Putamen (tissue), 1 donor: ENCODE measurements at places on chromosomes 4 and X.

- DNase-seq, result no peak
Measured at GRCh38 chr4:155780775-155781174, 22.0 kb downstream of the GUCY1B1 start.

DNA sequence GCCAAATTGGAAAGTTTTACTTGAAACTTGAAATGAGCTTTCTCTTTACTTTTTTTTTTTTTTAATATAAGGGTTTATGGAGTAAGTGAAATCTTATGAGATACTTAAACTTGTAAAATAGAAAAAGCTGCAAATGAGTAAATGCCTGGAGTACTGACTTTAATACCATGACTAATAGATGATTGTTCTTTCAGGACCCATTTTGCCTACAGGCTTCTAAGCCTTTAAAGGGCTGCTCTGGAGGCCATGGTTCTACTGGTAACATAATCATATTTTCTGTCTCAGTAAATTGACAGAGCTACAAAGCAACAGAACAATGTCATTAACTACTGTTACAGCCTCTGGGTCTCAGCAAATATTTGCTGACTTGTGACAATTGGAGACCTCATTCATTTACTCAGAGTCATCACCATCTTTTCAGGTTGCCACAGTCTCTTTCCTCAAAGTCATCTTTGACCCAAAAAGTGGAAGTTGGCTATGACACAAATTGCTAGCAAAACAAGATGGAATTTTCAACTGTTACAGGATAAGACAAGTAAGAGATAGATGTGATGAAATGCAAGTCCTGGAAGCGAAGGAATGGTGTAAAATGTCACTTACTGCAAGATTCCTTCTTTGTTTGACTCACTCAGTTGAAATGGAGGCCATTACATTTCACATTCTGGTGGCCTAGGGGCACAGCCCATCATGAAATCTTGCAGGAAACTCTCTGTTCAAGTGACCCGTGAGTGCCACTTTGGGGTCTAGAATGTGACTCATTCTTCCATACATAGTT is 132.7 kb downstream of the BTC start:
- DNase-seq, result no peak

GRCh38 chrX:16476009-16476408 is 173.9 kb upstream of the S100G start:
- DNase-seq, result no peak

- DNase-seq, result no peak
Measured at GRCh38 chr4:150235808-150236271, 157.6 kb downstream of the DCLK2 start.

DNA sequence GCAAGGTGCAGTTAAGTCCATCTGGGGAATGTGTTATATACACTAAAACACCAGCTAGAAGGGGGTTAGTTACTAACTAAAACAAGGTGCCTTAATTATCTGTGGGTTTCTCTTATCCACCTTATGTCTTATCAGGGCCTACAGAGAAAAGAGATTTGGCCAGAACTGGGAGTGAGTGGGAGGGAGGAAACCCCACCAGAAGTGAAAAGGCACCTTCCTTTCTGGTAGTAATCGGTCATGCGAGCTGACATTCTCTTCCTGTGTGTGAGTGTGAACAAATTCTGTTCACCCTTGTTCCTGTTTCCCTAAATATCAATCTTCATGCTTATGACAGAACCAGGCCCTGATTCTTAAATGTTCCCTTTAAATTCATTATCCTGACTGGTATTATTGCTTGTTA is 43.5 kb downstream of the SRPX2 start:
- DNase-seq, result no peak

DNA sequence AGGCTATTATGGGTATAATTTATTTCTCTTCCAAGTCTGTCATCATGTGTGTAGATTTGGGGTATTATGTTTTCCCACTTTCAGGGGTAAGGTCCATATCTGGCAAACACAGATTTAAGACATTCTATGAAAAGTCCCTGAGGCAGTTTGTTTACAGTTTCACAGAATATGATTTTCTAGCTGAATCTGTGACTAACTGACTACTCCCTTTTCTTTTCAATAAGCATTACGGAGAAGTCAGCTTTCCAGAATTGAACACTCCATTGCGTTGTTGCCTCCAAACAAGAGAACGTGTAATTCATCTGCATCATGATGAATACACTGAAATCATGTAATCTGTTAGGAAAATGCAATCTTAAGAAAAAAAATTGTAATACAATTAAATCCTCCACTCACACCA is 226.7 kb upstream of the SFRP2 start:
- DNase-seq, result no peak

DNA sequence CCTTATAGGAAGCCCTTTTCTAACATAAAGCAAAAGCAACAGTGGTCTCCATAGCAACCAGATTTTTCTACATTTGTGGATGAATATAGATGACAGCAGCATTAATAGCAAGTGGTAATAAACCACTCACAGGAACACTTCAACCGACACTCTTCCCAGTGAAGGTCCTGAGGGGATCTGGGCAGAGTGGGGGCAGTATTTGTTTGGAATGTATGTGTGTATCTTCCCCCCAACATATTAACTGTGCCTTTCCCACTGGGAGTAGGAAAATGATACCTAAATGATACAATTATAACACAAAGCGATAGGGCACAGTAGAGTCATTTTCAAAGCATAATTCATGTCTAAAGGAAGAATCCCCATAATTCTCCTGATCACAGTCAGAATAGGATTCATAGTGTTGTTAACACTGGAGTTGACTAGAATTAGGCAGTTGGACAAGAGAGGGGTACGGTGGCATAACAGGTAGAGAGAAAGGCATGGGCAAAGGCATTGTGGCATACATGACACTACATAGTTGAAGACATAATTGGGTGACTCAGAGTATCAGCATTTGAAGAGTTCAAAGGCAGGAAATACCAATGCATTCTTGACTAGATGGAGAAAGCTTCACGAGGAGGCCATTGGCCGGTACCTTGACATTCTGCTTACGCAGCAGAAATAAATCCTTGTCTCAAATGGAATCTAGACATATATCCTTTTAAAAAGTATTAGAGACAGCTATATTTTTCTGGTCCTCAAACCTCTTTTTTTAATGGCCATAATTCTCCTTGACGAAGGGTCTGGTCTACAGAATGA is 15.2 kb downstream of the CAPN6 start:
- DNase-seq, result no peak

DNA sequence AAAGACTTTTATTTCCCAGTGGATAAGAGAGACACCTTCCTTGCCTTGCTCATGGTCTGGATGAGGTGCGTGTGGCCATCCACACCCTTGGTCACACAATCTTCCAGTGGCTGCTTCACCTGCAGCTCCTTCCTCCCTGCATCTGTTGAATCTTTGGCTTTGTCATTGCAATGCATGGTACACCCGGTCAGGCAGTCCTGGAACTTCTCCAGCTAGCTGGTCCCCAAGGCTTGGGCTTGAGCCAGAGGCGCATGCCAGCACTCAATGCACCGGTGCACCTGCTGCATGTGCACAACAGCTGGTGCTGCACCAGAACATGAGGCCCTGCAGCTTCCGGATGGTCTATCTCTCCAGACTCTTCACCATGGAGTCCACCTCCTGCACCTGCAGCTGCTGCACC is 31.7 kb downstream of the SCML1 start:
- no peak for DNase-seq

- peak; percentile 38 for DNase-seq
Measured at GRCh38 chr4:3304831-3305609, 12.2 kb downstream of the RGS12 start.

DNA sequence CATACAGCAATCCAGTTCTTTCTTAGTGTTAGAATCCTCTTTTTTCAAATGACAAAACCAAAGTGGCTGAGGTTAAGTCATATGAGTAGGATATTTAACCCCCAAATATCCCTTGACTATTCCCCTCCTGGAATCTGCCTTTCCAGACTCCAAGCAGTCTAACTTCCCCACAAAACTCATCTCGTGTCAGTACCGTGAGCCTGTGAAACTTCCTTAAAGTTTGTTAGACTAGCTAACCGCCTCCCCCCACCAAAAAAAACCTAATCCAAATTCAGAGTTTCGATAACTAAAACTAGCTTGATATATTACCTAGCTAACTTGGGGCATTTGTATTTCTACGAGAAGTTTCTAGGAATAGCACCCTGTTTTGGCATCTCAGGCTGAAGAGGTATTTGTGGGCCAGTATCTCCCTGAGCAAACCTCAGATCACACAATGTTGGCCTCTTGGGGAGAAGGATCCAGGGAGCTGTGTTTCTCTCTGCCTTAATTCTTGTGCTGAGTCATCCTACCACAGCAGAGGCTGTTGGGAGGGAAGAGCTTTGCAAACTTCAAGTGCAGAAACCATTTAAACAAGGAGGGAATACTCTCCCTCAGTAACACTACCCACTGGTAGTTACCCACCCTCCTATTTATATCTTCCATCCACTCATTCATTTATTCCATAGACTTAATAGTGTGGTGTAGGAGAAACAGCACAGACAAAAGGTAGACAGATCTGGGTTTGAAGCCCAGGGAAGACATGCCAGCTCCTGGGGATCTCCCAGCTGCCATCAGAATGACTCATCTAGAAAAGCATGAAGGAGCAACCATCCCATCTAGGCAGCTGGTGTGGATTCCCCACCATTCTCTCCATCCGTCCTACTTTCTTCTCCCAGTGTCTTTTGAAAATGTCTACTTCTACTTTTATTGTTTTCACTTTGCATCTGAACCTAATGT is 39.3 kb upstream of the TXK start:
- DNase-seq, result no peak

DNA sequence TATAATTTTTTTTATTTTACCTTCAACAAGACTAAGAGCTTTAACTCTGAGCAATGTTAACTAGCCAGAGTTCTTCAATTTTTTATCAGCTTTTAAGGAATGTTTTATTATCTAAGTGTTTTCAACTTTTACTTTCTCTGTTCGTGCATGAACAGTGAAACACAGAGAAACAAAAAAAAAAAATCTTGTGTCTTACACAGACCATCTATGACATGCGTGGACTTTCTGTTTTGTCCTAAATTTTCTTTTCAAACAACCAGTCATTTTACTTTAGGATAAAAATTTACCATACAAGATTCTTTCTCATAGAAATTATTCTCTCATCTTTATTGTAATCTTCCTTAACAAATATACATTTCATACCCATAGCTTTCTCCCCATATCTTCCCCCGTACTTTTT is 731.9 kb upstream of the PCDH10 start:
- DNase-seq, result no peak
